ENCODE measurements at places on chromosomes 2 and 18. TPM values are rescaled to one million over a fixed set of nuclear protein-coding genes. Genes with fewer than 3 reads are reported as not detected.

UGT1A8 gene
- not detected for total RNA-seq

REG3A gene
- not detected for total RNA-seq

TRIB2 gene
- 85.4 TPM for total RNA-seq

DSG4 gene
- not detected for total RNA-seq

CHRND gene
- not detected for total RNA-seq

ST6GAL2 gene
- total RNA-seq, result not detected

EMILIN2 gene
- total RNA-seq, result 23.0 TPM

CRYGC gene
- total RNA-seq, result not detected

CNTNAP5 gene
- not detected for total RNA-seq

Data from activated CD4-positive, alpha-beta T cell treated with anti-CD3 and anti-CD28 coated beads, Interleukin-2, amount 10 ng/mL, durations not matched to agents 7 days and 5 days (primary cell).